NCI-H1436 treated with DMSO at 0.1 percent for 48 hours (cell line): ENCODE measurements at places on chromosomes 2 and 18.

DNA sequence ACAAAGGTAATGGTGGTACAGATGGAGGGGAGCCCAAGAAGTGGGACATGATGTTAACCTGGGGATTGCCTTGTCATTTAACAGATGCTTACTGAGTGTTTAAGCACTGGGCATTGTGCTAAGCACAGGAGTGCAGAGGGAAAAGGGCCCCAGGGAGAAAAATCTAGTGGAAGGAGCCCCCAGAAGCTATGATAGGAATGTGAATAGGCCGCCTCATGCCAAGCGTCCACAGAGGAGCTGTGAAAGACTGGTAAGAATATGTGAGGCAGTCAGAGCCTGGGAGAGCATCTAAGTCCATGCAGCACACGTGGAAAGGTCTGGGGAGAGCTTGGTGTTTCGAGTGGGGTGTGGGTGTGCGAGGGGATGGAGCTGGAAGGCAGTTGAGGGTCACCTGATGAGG, 5.5 kb downstream of the ZNF532 start:
- DNase-seq = no peak

- no peak for DNase-seq
These were observed 96.7 kb downstream of the ZNF516 start for GRCh38 chr18:76398295-76398694.

DNA sequence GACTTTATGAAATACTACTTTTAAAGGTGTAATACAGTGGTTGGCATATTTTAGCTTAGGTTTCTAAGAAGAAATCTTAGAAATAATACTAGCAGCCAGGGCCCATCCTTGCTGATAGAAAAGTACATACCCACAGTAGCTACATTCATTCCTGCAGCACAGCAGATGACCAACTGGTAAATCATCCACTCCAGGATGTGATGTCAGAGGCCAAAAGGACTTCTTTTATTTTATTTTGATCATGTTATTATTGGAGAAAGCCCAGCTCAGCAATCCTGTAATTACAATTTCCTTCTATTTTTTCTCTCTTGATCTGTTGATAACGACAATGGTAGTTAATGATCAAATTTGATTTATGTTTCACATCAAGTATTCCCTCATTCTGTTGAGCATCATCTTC, 18.0 kb upstream of the TTN start:
- DNase-seq = no peak

GRCh38 chr2:154762638-154763037, 64.1 kb downstream of the KCNJ3 start:
- DNase-seq = no peak

DNA sequence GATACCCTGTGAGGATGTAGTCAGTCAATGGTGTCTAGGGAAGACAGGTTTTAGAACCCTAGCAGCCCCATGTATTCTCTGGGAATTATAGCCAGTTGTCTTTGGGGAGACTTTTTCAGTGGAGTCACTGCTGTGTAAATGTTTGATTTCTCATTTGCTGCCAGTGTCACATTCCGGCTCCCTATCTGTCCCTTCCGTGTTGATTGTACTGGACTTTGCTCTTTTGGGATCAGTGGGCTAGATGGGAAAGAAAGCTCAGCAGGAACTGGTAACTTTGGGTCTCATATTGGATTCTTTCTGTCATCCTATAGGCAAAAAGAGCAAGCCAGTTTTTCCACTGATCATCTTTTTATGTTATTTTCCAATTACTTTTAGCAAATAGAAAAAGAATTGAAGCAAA, 70.1 kb downstream of the GTF3C3 start:
- DNase-seq = no peak

DNA sequence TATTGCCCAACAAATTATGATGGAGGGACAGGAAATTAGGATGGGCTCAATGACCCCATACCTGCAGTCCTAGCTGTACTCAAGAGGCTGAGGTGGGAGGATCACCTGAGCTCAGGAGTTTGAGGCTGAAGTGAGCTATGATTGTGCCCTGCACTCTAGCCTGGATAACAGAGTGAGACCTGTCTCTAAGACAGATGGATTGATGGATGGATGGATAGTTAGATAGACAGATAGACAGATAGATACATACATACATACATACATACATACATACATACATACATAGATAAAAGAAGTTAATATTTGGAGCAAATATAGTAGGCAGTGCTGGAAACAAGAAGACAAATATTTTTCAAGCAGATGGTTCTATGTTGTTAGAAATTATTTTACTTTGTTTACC, 78.1 kb upstream of the PROKR1 start:
- no peak for DNase-seq

- DNase-seq = no peak
These were observed 266.6 kb downstream of the TFCP2L1 start for GRCh38 chr2:121018136-121019061.

DNA sequence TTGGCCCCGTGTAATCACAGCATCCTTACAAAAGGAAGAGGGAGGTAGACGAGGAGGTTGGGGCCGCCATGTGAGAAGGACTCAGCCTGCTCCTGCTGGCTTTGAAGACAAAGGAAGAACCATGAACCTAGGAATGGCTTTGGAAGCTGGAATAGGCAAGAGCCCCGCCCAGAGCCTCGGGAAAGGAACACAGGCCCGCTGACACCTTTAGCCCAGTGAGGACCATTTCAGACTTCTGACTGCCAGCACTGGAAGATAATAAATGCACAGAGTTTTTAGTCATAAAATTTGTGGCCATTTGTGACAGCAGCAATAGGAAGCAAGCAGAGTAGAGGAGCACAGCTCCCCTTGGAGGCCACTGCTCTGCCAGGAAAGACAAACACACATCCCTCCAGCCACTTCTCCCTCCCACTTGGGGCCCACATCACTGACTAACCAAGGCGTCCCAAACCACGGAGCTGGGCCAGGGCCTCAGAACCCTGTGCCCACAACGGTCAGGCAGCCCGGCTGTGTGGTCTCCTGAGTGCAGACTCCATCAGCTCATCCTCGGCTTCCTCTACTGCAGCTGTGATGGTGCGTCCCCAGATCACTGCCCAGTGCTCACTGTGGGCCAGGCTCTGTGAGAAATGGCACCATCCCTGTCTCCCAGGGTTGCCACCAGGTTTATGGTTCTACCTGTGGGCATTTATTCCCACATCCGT, 39.7 kb downstream of the TFCP2L1 start:
- no peak for DNase-seq

DNA sequence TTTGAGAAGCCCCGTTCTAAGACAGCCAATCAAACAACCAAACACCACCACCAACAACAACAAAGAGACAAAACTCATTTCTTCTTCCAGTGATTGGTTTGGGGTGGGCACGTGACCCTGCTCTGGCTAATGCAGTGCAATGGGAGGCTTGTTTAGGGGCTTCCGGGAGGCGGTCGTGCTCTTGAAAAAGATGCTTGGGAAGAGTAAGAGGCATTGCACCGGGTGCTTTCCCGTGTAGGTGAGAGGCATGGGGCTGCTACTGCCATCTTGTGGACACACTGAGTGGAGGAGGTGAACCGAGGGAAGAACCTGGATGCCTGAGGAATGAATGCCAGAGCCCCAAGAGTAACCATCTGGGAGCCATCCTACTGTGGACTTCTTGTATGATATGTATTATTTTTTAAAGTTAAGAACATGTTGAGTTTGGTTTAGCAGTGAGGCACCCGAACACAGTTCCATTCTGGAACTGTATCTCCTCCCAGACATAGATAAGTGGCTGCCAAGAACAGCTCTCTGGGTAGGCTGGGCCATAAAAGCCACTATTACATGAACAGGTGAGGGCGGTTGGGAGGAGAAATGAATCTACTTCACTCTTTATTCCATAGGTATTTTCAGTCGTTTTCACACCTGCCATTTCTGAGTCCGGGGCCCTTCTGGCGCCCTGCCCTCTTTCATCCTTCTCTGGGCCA, 19.1 kb upstream of the ARHGAP25 start:
- no peak for DNase-seq

- no peak for DNase-seq
These were observed at the start of gene GTF2A1L for GRCh38 chr2:48617618-48618017. Gene GTF2A1L, plus strand, starts transcription at chr2:48617856. Its CDS starts 19 bp downstream, at chr2:48617875.

DNA sequence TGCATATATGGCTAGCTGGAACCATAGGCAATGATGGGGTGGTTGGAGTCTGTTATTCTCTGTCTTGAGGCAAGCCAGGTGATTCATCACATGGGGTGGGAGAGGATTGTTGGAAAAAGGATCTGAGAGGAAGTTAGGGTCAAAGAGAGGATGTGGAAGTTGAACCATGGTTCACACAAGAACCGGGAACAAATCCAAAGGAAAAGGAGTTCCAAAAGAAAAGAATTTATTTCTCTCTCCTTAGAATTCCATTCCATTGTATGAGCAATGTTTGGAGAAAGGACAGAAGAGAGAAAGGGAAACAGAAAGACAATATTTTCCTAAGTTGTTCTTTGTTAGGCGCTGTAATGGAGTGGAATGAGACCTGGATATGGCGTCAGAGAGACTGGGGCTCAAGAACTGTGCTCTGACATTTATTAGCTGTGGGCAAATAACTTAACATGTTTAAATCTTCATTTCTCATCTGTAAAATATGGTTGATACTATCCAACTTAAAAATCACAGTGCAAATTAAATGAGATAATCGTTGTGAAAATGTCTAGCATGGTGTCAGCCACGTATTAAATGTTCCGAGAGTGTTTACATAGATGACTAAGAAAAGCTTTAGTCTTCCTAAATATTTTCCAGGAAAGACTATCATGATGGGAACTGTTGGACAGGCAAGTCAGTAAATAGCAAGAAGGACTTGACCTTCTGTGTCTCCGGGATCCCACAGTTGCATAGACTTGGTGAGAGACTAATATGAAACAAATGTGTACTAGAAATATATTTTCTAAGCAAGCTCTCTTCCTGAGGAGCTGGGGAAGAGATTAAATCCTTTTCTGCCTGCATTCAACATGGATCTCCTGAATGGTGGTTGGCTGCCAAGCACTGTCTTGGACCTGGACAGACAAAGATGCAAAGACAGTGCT, 71.4 kb downstream of the TRIB2 start:
- DNase-seq = no peak

DNA sequence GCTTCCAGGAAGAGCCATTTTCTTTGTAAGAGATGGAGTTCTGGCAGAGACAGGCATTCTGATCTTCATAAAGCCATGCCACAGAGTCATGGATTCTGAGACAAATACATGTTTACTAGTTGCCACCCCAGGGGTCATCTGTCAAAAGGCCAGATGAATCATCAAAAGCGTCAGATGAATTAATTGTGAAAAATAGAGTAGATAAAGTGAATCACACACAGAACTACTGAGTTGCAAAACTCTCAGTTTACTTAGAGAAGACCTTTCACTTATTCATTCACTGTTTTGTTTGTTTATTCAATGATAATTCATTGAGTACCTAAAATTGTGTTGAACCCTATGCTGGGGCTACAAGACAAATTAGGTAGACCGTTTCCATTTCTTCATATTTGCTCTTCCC, 157.7 kb upstream of the SERPINE2 start:
- no peak for DNase-seq

DNA sequence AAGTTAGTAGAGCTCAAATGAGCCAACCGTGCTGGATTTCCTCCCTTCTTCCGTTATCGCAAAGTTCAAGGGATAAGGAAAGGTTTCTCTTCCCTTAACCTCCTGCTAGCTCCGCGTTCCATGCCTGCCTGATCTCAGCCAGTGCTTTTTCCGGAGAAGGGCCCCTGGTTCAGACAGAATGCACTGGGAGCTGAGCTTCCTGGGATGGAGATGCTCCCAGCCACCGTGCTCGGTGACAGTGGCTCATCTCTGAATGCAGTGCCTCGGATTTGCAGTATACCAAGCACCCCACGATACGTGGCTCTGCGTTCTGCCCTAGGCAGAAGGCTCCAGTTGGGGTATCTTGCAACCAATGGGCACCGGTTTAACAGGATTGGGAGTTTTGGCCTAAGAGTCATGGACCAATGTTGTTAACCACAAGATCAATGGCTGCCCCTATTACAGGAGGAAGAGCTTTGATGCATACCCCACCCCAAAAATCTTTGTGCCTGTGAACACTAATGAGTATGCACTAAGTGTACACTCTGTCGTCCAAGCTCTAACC, 876 bp downstream of the CNTNAP5 start:
- DNase-seq = no peak

DNA sequence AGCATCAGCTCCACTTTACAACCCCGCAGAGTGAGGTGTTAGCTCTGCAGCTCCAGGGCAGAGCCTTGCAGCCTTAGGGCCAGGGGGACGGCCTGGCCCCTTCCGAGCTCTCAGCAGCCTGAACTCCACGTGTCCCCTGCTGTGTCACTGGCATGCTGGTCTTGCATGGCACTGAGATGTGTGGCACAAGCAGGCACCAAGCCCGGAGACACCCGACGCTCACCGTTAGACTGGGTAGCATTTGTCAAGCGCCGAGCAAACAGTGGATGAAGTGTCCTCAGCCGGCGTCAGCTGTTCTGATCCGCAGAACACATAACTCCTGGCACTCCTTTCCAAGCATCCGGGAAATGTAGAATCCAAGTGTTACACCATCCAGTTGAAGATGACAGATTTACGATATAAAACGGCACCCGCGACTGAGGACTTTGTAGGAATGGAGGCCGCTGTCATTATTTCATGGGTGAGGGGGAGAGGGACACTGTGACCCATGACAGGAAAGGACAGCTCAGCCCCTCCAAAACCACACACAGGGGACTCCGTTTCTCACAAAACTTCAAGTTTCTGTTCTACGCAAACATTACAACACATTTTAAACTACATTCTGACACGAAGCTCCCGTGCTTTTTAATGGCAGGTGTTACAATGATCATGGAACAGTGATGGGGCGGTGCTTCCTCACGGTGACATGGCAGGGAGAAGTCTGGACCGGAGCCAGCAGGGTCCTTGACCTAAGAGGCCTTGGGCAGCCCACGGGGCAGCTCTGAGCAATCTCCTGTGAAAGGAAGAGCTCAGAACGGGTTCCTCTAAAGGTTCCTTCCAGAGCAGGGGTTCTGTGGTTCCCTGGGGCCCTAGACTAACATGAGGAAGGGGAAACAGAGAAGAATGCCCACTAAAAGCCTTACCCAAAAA, 89.4 kb downstream of the HDAC4 start:
- DNase-seq = no peak

- DNase-seq = no peak
These were observed 89.9 kb upstream of the LTBP1 start for GRCh38 chr2:32856891-32857290.

DNA sequence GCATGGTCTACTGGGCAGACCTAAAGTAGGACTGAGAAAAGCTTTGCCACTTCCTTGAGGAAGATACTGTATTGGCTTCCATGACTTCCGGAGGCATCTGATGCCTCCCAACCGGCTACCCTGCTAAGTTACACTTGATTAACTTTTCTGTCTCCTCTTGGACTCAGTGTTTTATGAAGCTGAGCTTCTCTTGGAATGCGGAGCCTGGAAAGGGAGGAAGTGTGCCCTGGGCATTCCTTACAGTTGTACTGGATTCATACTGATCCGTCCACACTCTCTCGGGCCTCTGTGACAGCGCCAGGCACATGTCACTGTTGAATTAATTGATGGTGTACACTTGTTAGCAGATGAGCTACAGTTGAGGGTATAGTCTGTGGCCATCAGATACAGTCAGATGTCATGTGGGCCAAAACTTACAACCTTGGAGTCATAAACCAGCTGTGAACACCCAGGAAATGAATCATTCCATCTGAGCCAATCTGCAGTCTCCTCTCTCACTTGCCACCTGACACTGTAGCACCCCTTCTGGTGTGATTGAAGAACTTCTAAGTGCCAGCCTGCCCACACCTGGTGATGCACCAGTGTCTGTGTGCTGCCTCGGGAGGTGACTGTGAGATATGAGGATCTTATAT, 122.5 kb downstream of the FHOD3 start:
- DNase-seq = no peak

- no peak for DNase-seq
These were observed 17.1 kb upstream of the ATRAID start for GRCh38 chr2:27194538-27195354.

- DNase-seq = no peak
These were observed 42.4 kb downstream of the MBD2 start for GRCh38 chr18:54181856-54182602.

- no peak for DNase-seq
These were observed 37.2 kb downstream of the CREG2 start for GRCh38 chr2:101349893-101350662.
